ENCODE measurements at places on chromosomes 1 and 21. TPM values are rescaled to one million over a fixed set of nuclear protein-coding genes. Genes with fewer than 3 reads are reported as not detected.

MAP3K7CL gene
- total RNA-seq, result 1.1 TPM

MYOC gene
- total RNA-seq, result 5.3 TPM

CR1L gene
- not detected for total RNA-seq

FYB2 gene
- total RNA-seq, result 14.0 TPM

PLXNA2 gene
- total RNA-seq, result 15.3 TPM

TFF2 gene
- not detected for total RNA-seq

DMRTA2 gene
- total RNA-seq, result not detected

OR14K1 gene
- total RNA-seq, result not detected

ERG gene
- 18.1 TPM for total RNA-seq

COL24A1 gene
- 1.6 TPM for total RNA-seq

LIPI gene
- not detected for total RNA-seq

SH2D5 gene
- not detected for total RNA-seq

NRAS gene
- total RNA-seq, result 7.2 TPM

ERRFI1 gene
- 12.8 TPM for total RNA-seq

PAPPA2 gene
- 0.35 TPM for total RNA-seq

DNA sequence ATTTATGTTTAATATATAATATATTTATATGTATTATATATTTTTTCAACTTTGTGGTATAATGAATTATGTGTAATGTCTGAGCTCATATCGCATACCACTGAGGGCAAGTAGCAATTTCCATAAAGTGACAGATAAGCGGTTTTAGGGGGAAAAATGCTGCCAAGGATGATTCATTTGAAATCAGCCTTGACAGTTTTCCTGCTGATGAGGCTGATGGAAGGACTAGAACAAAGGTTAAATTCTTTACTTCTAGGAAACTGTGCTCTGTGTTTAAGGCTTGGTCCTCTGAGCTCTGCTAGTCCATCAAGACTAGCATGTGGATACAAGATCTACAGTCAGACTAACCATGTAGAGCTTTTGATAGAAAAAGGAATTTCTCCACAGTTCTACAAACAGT lies 19.3 kb upstream of the DDAH1 start:
- no peak for DNase-seq

DNA sequence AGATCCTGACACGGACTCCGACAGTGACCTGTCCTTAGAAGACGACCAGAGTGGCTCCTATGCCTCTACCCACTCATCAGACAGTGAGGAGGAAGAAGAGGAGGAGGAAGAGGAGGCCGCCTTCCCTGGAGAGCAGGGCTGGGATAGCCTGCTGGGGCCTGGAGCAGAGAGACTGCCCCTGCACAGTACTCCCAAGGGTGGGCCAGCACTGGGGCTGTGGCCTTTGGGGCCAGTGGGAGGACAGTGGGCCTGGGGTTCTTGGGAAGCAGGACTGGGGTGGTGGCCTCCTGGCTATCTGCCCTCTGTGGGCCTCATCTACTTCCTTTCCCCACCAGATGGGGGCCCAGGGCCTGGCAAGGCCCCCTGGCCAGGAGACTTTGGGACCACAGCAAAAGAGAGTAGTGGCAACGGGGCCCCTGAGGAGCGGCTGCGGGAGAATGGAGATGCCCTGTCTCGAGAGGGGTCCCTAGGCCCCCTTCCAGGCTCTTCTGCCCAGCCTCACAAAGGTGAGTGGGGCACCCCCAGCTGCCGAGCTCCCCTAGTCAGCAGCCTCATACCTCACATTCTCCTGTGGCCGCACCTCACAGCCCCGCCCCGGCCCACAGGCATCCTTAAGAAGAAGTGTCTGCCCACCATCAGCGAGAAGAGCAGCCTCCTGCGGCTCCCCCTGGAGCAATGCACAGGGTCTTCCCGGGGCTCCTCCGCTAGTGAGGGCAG lies 10.0 kb downstream of the PSRC1 start:
- DNase-seq, result peak; percentile 51

DNA sequence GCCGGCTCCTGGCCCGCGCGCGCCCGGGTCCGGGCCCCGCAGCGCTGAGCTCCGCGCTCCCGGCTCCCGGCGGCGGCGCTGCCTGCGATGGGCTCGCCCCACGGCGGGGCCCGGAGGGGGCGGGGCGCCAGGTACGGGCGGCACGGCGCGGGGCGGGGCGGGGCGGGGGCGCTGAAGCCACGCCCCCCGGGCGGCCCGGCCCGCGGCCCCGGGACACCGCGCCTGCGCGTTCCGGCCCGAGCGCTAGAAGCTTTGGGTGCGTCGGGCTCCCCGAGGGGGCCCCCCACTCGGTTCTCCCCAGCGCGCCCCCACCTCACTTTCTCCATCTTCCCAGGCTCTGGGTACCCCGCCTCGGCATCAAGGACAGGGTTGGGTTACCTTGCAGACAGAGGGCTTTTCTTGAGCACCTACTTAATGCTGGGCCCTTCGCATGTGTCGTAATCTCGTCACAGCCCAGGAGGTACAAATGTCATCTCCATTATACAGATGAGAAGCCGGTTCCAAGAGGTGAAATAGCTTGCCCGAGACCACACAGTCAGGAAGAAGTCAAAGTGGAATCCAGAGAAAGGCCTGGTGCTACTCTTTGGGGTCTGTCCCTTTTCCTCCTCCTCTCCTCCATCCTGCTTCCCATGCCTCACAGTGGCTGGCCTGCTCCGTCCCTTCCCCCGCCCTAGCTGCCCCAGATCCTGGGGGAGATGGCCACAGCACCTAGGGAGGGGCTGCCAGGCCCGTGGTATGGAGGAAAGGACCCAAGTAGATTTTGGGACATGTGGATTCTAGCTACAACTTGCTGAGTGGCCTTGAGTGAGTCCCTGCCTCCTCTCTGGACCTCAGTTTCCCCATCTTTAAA lies 46.5 kb downstream of the RAP1GAP start:
- no peak for DNase-seq

DNA sequence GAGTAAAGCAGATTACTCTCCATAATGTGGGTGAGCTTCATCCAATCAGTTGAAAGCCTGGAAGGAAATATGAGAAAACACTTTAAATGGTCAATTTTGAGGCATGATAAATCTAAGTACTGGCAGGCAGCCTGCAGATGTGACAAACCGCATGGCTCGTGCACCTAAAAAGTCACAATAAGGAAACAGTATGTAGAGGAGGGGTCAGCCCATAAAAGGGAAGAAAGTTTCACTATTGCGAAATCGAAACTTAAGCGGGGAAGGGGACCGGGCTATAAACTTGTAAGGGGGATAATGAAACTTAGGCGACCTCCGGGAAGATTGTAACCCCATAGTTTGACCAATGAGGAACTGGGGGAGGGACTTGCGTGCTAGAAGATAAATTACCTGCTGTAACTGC lies 109.8 kb downstream of the PLPPR4 start:
- no peak for DNase-seq

DNA sequence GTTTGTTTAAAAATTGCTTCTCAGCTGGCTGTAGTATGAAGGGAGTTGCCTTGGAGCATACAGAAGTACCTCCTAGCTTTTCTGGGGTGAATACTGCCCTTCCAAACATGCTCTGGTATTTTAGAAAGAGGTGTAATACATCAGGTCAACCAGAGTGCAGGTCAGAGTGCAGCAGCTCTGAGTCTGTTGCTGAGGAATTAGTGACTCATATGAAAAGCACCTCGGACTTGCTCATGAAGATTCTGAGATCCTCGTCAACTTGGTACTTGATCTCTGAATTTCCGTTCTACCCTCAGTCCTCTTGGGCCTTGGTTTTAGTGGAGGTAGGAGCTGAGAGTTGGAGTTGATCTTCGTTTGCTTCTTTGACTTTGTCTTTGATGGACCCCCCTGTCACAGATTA lies 67.3 kb downstream of the NOS1AP start:
- no peak for DNase-seq

- peak; percentile 53 for DNase-seq
These were observed 507 bp downstream of the AK5 start for GRCh38 chr1:77282187-77282865.

- peak; percentile 93 for DNase-seq
These were observed at the start of gene STMN1 for GRCh38 chr1:25905680-25906643. STMN1 (minus strand) TSS chr1:25906419; CDS start chr1:25904676, 1,743 bp downstream.

GRCh38 chr1:163974120-163974519 lies 584.9 kb upstream of the PBX1 start:
- no peak for DNase-seq

DNA sequence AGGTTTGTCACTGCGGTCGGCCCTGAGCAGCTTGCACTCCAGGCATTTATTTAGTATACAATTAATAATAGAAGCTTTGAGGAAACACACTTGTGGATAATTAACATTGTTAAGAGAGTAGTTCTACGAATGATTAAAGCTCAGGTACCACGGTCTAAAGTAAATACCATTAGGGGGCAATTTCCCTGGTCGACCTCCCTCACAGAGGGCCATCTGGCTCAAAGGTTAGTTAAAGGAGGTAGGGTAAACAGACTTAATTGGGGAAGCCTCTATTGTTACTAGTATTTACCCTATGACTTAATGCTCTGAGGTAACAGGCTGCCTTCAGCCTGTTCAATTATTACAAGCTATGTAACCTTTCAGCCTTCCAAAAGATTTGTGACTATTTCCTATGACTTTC lies 122.3 kb upstream of the SLC44A3 start:
- DNase-seq, result no peak

DNA sequence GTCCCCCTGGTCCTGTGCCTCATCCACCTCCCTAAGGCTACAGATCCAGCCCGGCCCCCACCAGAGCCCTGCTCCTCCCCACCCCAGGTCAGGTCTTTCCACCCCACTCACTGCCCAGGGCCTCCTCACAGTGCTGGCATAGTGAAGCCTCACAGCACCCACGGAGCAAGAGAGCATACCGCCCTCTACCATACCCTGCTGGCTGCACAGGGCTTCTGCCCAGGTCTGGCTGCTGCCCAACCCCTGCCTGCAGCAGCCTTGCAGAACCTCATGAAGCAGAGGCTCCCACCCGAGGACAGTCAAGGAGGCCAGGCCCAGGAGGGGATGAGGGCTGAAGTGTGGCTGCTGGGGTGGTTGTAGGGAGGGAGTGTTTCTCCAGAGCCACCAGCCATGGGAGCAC lies 19.7 kb upstream of the ARF1 start:
- DNase-seq, result peak; percentile 31

GRCh38 chr1:178934546-178934945 lies 63.7 kb upstream of the ANGPTL1 start:
- DNase-seq, result no peak

GRCh38 chr1:30009720-30010119 lies 713.7 kb downstream of the MATN1 start:
- DNase-seq, result no peak

GRCh38 chr1:174659823-174660222 lies 212.1 kb downstream of the GPR52 start:
- DNase-seq, result no peak

GRCh38 chr21:33025489-33026442 lies at the start of gene OLIG2:
OLIG2 (plus strand) TSS chr21:33025935; CDS start chr21:33026863, 928 bp downstream.
- no peak for DNase-seq

DNA sequence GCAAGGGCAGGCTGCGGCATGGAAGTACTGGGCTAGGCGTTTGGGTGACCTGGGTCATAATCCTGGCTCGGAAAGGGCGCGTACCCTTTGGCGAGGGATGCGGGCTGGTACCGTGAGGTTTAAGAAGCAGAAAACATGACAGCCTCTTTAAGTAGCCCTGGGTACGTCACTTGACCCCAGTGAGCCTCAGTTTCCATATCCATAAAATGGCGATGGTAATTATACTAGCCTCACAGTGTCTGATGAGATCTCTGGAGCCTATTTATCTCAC lies 700 bp downstream of the PIGV start:
- DNase-seq, result no peak

DNA sequence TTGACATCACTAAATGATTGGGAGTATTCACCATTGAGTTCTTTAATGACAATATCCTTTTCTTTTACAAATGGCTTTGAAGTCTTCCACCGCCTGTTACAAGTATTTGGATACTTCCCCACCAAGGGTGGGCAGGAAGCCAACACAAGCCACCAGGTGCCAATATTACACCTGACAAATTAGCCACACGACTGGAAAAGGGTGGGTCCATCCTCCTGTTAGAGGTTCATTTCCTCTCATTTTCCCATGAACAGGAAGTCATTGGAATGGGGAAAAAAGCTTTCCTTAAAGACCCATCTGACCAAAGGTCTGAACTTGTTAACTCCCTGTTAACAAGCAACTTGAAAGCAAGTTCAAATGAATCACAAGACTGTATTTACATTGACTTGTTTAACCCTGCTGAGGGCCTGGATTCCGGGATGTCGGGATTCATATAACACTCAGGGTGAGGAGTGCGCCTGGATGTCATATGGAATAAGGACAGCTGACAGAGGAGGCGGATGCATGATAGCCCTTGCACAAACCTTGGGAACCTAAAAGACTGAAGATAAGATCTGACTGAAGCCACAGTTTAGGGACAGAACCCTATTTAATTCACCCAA lies 40.5 kb upstream of the PROX1 start:
- no peak for DNase-seq

DNA sequence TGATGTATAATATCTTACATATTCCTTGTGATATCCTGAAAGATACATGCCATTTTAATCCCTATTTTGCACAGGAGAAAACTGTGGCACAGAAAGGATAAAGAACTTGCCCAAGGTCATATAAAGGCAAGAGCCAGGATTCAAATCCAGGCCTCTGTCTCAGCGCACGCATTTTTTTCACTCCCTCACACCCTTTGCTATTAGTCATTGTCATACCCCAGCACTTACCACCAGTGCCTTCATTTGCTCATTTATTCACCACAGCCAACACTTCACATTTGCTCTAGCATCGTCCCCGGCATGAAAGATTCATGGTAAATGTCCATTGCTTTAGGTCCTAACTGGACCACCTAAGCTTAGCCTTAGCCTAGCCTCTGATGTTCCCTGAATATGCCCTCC lies 14.2 kb downstream of the ALX3 start:
- DNase-seq, result no peak

- DNase-seq, result peak; percentile 90
These were observed 98.9 kb downstream of the DHRS3 start for GRCh38 chr1:12518931-12519692.

DNA sequence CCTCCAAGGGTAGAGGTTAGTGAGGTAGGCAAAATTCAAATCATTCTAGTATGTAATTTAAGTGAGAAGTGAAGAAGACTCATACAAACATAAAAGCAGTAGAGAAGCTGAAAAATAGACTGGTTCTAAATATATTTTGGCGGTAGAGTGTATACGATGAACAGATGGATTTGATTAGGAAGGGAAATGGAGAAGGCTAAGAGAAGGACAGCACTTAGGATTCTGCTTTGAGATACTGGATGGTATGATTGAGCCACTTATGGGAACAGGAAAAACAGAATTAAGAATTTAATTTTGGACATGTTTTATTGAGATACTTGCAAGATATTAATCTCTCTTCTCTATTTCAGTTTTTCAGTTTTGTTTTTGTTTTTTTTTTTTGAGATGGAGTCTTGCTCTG lies 60.1 kb downstream of the EPB41 start:
- DNase-seq, result no peak

- no peak for DNase-seq
These were observed 107.3 kb upstream of the PDC start for GRCh38 chr1:186568221-186568620.

DNA sequence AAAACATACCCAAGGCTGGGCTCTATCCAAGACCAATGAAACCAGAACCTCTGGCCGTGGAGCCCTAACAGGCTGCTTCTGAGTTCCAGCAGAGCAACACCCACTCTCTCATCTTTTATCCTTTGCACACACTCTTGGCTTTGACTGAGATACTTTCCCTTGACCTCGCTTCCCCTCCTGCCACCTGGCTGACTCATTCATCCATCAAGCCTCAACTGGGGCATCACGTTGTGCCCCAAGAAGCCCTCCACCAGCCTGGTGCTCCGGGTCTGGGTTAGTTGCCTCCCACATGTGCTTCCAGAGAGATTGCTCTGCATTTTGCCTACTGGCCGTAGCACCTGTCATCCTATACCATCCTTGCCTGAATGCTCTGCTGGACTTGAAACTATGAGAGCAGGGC lies 34.5 kb upstream of the SERBP1 start:
- DNase-seq, result no peak

Measured in Right ventricle myocardium inferior (tissue), 1 donor.